ENCODE measurements at places on chromosomes 3 and 15.

DNA sequence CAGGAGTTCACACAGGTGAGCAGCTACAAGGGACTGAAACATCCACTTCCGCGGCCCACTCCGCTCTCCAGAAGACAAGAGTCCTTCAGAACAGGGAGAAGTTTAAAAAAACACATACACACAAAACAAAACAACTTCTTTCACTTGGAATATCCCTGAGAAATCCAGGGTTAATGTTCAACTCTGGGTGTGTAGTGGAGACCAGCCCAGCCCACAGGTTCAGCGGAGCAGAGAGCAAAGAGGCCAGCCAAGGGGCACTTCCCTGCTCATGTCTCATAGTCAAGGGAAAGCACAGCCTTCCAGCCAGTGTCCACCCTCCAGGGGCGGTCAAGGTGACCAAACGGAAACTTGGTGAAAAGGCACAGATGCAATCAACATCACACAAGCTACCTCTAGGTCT, 41.6 kb downstream of the WNT5A start:
- DNase-seq = no peak

GRCh38 chr3:63060412-63060811, 185.2 kb upstream of the CADPS start:
- no peak for DNase-seq

GRCh38 chr15:96068897-96069296, 261.6 kb upstream of the NR2F2 start:
- DNase-seq = no peak

DNA sequence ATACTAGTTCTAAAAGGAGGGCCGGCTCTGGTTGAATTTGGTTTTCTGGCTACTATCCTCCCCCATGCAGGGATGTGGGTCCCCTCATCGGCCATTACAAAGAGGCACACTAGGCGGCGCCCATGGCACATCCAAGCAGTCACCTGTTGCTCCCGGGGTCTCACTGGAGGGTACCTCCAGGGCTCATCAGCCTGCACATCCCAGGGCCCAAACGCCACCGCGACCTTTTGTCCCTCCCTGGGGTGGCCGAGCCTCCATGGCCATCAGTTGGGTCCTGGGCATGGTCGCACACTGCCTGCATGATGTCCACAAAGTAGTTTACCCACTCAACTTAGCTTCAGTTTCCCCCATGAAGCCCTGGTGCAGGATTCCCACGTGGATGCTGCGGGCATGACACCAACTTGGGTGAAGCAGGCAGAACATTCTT, 28.3 kb downstream of the IDH3A start:
- peak; percentile 32 for DNase-seq

DNA sequence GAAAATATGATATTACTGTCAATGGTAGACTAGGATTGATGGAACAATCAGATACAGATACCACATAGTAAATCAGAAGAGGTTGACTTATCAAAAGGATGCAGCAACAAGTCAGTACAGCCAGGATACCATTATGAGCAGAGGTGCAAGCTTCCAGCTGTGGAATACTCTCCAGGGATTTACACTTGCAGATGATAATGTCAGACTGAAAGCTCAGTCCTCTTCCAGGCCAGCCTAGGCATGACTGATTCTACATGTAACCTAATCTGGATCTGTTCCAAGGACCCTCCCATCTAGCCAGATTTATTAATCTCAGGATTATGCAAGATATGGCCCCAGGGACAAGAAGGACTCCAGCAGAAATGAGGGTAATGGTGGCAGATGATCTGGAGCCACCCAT, 8.2 kb downstream of the FILIP1L start:
- no peak for DNase-seq

DNA sequence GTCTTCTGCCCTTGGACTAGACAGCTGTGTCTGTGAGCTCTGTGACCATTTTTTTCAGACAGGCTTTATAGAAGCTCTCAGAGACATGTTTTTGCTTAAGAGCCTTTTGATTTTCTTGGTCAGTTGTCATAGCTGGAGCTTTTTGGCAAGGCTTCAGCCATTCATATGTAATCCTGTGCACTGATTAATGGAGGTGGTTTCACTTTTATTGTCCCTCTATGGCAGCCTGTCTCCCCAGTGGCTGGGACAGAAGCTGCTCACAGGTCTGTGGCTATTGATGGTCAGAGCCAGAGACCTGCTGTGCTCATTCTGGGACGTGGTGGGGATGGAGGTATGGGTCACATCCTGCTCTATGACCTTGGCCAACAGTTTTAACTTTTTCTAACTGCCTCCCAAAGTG, 226.6 kb upstream of the LRRFIP2 start:
- no peak for DNase-seq

DNA sequence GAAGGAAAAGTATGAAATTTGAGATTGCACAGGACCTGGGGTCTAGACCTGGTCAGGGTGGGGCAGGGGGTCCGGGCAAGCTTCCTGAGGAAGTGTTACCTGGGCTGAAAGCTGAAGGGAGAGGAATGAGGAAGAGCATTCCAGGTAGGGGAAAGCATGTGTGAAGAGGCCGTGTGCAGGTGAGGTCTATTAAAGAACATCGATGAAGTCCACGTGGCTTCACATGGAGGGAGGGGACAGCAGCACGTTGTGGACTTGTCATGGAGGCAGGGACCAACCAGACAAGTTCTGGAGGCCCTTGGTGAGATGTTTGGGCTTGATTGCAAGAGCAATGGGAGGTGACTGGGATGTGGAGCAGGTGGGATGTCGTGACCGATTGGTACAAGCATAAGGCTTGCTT, 47.1 kb downstream of the IDH2 start:
- DNase-seq = no peak

- DNase-seq = no peak
These were observed 42.7 kb downstream of the MAP6D1 start for GRCh38 chr3:183782576-183783276.

GRCh38 chr3:72411126-72411525, 437.1 kb downstream of the SHQ1 start:
- DNase-seq = no peak

DNA sequence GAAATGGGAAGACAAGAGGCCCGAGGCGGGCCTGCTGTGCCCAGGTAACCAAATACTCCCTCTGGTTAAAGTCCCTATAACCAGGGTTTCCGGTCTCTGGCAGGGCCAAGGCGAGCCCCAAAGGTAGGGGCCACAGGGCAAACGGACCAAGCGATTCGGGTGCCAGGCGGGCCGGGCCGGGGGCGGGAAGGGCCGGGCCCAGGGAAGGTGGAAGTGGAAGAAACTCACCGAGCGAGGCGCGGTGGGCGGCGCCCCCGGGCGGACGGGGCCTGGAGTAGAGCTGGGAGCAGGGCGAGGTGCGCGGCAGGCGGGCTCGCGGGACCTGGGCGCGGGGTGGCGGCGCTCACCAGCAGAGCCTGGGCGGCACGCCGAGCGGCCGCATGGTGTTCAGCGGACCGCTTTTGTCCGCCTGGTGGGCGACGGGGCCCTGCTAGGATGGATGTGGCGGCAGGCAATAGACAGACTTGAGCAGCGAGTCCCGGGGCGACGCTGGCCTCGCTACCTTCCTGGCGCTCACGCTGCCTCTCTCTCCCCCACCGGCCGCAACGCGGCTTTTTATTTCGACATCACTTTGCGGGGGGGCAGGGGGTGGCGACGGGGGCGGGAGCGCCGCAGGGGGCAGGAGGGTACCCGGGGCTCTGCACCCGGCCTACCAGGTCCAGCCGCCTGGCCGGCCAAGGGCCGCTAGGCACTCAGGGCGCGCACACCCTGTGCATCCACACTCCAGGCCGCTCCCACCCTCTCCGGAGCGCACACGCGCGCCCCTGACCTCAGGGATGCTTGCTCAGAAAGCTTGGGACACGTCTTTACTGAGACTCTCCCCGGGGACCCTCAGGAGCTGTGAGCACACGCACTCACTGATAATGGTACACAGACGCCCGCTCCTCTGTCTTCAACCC, at the start of gene GATA2:
GATA2 (minus strand) TSS at position 531 of the 899 bp plus-strand sequence. CDS start 6,170 bp downstream, outside the sequence.
- DNase-seq = no peak

DNA sequence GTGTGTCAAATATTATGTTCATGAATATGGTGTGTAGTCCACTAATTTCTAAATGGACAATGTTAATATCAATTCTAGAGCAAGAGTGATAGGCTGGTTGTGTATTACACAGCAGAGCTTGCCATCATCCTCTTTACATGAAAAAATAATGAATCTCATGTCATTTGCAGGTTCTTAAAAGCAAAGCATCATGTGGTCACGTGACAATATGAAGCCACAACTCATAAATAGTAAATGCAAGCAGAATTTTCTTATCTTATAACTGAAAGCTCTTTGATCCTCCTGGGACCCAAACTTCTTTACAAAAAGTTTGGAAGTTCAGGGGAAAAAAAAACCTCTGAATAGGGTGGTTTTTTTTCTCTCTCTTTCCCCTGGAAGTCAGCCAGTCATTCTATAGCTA, 26.9 kb upstream of the LRRN1 start:
- DNase-seq = no peak

- peak; percentile 80 for DNase-seq
These were observed 46.7 kb downstream of the DZIP1L start for GRCh38 chr3:138068579-138069174.

DNA sequence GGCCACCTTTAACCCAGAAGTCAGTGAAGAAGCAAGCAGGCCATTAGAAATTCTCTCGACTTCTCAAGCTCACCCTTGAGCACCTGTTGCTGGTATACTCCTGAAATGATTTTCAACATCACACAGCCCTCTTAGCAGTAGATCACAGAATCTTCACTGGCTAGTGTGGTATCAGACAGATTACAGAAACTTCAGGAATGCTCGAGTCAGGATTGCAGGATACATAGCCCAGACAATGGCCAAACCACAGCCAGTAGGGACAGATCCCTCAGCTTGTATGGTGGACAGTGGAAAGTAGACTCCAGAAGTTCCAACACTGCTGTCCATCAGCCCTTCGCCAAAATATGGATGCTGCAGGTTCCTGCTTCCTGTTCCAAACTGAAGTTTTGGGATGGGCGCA, 4.5 kb upstream of the KLHL40 start:
- no peak for DNase-seq

DNA sequence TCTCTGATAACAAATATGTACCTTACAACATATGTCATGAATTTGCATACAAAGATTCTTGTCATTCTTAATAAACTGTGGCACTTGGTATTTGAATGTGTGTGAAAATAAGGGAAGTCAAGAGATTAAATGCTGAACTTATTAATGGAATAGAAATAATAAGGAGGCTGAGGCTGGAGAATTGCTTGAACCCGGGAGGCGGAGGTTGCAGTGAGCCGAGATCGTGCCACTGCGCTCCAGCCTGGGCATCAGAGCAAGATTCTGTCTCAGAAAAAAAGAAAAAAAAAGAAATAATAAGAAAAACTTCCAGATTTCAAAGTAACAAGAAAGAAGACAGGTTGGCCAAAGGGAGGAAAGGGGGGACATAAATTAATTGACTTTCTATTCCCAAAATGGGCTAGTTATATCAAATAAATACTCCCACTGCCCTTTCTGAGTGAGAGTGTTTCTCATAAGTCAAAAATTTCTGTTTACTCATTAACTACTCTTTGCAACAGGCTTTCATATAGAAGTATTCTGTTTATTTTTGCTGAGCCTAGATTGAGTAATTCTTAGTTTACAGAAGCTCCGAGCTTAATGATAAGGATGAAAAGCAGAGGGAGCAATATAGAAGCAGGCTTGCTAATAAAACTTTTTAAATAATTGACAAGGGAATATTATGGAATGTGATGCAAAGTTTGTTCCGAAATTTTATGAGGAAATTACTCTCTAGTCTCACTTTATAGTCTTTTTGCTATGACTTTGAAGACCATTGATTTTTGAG, 25.6 kb downstream of the KNG1 start:
- DNase-seq = no peak

- DNase-seq = no peak
These were observed 106.4 kb upstream of the RASGRP1 start for GRCh38 chr15:38671006-38671387.

DNA sequence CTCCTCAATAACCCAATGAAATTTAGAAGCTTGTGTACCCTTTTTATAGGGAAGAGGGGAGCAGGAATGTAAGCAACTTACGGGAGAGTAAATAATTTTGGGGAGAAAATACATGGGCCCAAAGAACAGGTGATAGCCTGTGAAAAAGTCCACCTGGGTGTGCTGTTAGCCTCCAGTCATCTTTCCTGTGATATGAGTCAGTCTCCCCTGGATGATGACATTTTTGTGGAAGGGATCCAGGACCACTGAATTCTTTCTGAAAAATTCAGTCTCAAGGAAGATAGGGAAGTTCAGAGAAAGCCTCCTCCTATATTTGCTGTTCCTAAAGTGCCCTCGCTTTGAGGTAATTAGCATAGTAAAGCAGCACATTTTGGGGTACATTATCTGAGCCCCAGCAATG, 149.8 kb downstream of the SQOR start:
- no peak for DNase-seq

DNA sequence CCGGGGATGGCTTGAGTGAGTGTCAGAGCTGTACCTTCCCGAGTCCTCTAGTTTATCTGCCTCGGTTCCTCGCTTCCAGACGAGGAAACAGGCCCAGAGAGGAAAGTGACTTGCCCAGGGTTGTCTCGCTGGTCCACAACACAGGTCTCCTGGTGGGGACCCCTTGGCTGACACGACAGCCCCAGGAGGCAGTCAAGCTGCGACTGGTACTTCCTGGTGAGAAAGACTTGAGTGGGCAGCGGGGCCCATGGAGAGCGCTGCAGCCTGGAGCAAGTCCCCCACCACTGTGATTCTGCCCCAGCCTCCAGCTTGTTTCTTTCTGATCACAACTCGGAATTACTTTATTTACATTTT, 600 bp upstream of the CHRNA5 start:
- no peak for DNase-seq

GRCh38 chr3:51706788-51707731, at the start of gene GRM2:
Gene GRM2, plus strand, starts transcription at chr3:51707068. Its CDS starts 1,916 bp downstream, at chr3:51708984.
- DNase-seq = peak; percentile 79

All from heart right ventricle (tissue), 16 donors.